ENCODE measurements at places on chromosomes 2 and 18.
A peak's percentile ranks its signal among the peaks of the same experiment; 100 is the strongest.

- peak; percentile 34 for DNase-seq
Observed at GRCh38 chr2:159903443-159904126, 105.6 kb upstream of the CD302 start.

- DNase-seq: no peak
Observed at GRCh38 chr2:141557329-141558095, 573.3 kb downstream of the LRP1B start.

- DNase-seq: no peak
Observed at GRCh38 chr18:47863041-47863440, 67.4 kb downstream of the SMAD2 start.

DNA sequence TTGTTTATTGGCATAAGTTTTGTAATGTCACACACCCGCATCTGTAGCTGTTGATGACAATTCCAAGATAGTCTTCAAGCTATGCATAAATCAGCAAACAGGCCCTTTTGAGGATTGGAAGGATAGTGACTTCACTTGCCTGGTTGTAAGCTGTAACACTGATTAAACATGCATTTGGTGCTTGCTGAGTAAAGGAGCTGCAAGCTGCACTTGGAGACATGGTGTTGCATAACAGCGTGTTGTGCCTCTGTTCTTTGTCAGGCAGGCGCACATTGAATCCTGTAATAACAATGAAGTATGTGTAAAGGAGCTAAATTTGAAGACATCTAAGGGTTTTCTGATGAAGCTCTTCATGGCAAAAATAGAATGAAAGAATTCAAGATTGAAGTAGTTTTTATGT is 68.7 kb upstream of the TTC27 start:
- DNase-seq: no peak

- DNase-seq: no peak
Observed at GRCh38 chr2:106990297-106990696, 104.3 kb upstream of the ST6GAL2 start.

DNA sequence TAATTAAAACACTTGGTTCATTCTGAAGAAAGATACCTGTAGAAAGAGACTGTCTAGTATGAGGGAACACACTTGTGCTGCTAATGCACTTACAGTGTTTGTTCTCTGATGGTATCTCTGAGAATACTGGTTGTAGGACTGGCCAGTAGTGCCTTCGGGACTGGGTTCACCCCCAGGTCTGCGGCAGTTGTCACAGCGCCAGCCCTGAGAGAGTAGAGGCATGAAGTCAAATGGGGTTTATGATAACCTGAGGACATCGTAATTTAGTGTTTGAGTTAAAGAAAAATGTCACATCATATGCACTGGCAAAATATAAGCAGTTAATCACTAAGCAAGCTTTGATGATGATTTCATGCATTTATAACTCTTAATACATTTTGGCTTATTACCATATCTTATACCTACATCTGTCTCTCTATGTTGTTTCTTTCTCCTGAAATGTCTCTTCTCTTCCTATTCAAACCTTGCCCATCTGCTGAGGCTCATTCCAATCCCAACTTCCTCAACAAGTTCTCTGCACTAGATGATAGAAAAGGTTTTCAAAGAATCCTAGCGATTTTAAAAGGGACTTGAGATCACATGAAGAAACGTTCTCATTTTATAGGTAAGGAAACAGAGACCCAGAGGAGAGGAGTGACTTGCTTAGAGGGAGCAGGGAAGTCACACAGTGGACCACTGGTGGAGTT is 50.2 kb downstream of the ATIC start:
- DNase-seq: no peak

- DNase-seq: no peak
Observed at GRCh38 chr2:132881546-132881945, 211.5 kb upstream of the LYPD1 start.

- DNase-seq: no peak
Observed at GRCh38 chr18:59485382-59485781, 126.3 kb upstream of the LMAN1 start.

DNA sequence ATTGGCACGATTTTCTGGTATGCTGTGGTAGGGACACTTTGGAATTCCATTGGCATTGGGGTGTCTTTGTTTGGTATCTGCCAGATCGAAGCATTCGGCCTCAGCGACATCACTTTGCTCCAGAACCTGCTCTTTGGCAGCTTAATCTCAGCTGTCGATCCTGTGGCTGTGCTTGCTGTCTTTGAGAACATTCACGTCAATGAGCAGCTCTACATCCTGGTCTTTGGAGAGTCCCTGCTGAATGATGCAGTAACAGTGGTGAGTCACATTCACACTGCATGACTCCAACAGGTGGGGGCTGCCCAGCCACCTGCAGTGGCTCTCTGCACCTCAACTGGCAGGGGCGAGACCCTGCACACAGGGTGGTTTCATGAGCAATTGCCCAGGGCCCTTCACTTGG is 38.4 kb downstream of the SLC9A2 start:
- DNase-seq: no peak

DNA sequence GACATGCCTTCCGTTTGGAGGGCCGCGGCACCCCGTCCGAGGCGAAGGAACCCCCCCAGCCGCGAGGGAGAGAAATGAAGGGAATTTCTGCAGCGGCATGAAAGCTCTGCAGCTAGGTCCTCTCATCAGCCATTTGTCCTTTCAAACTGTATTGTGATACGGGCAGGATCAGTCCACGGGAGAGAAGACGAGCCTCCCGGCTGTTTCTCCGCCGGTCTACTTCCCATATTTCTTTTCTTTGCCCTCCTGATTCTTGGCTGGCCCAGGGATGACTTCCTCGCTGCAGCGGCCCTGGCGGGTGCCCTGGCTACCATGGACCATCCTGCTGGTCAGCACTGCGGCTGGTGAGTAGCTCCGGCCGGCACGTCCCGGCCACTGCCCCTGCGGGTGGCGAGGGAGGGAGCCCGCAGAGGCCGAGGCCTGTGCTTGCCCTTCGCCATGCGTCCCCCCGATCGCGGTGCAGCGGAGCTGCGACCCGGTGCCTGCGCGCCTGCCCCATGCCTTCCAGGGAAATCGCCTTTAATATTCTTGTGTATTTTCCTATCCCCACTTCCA is 1.2 kb downstream of the BMPR2 start:
- DNase-seq: no peak

GRCh38 chr2:166944909-166945308 is 56.6 kb downstream of the XIRP2 start:
- DNase-seq: no peak

- DNase-seq: no peak
Observed at GRCh38 chr2:30565851-30566358, 118.9 kb downstream of the LCLAT1 start.

DNA sequence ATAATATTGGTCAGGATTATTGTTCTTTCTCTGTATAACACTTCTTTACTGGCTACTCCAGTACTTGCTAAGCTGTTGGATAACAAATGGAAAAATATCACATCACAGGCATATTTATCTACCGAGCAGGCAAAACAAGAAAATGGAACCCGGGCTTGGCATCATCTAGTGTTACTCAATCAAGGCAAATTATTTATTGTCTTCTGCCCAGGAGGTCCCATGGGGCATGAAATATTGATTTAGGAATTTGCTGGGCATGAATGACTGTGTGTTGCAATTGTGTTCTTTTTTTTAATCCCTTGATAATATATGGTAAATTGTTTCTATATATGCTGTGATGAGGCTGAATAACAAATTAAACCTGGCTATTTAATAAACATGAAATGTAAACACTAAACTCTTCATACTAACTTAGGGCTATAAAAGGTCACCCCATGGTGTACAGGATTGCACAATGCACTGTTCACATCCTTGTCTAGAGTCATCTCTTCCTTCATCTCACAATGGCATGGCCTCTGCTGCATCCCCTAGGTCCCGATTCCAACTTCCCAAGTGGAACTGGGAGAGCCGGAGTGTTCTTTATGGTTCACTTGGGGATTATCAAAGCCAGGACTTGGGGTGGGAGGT is 2.2 kb upstream of the PARD3B start:
- no peak for DNase-seq

DNA sequence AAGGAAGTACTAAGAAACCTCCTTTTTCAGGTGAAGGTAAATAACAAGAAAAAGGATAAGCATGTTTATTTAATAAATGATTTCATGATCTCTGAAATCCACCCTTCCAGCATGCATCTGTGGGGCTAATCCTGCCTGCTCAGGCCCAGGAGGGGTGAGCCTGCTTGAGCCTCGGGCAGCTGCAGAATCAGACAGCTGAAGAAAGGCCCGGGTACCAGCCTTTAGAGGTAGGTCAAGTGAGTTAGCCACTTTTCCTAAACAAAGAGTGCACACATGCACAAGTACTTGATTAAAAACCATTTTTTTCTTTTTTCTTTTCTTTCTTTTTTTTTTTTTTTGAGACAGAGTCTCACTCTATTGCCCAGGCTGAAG is 25.7 kb upstream of the FZD7 start:
- DNase-seq: no peak

DNA sequence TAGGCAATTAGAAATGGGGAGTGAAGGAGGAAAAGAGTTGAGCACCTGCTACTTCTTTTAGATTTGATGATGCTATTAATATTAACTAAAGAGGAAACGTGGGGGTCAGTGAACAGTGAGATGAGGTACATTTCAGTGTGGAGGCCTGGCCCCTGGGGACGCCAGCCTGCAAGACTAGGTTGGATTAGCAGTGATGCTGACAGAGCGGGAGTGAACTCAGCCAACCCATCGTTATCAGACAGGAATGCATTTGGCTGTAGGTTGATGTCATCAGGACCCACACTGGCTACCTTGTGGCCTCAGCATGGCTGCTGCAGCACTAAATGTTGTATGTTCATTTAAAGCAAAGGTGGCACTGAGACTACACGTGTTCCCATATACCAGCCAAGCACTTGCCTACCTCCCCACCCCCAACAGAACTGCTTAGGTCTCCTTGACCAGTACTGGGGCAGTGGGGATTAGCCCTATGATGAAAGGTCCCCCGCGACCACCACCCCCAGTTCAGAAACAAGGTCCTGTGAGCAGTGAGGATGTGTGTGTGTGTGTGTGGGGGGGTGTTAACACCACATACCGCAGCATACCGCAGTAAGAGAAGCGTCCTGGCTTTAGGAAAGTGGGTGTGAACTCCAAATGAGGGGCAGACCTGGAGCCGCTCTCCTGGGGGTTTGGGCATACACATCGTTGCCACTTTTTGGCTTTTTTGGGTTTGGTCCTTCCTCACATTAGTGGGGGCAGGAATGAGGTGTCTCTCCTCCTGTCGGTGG is 26.0 kb downstream of the DGKD start:
- no peak for DNase-seq

DNA sequence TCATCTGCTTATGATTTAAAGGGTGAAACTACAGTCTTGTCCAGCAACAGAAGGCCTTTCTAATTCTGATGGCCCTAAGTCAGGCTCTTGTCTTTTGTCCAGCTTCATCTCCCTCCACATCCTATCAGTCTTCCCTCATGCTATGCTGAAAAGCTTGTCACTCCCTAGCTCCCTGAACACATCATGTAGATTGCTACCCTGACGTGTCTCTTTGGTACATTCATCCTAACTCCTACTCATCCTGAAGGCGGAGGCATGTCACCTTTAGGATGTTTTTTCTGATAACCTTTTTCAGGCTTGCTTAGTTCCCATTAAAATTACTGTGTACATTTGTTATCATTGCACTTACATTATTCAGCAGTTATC is 78.4 kb upstream of the ARL5A start:
- DNase-seq: no peak

DNA sequence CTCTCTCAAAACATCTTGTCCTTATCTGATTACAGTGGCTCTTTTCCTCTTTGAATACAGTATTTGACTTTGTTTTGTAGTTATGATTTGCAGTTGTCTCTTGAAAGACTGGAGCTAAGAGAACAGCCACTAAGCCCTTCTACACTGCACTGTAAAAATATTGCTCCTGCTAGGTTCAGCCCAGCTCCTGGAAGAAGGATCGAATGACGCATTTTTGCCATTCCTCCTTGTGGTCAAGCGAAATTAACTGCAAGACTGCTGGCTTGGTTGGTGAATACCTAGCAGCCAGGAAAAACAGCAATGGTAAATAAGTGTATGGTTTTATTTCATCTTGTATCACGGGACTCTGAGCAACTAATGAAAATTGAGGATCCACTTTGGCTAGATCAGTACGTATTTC is 407.8 kb upstream of the CDH2 start:
- DNase-seq: no peak

GRCh38 chr2:36824273-36824672 is 127.8 kb downstream of the VIT start:
- DNase-seq: no peak

GRCh38 chr2:196169516-196169915 is 1.9 kb downstream of the STK17B start:
- no peak for DNase-seq

GRCh38 chr2:118265873-118266455 is 177.7 kb downstream of the INSIG2 start:
- no peak for DNase-seq

- DNase-seq: no peak
Observed at GRCh38 chr2:34161549-34161948, 562.5 kb upstream of the FAM98A start.

DNA sequence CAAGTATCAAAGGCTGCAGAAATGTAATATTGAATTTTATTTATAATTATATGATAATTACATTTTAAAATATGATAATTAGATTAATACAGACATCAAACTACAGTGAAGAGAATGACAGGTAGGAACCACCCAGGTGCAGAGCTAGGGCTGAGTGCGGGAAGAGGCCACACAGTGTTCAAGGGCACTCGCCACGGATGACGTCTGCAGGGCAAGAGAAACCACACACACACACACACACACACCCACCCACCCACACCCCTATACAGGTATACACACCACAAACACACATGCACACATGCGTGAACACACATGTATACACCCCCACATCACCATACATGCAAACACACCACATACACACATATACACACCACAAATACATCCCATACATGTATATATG is 41.2 kb downstream of the MBP start:
- DNase-seq: no peak

DNA sequence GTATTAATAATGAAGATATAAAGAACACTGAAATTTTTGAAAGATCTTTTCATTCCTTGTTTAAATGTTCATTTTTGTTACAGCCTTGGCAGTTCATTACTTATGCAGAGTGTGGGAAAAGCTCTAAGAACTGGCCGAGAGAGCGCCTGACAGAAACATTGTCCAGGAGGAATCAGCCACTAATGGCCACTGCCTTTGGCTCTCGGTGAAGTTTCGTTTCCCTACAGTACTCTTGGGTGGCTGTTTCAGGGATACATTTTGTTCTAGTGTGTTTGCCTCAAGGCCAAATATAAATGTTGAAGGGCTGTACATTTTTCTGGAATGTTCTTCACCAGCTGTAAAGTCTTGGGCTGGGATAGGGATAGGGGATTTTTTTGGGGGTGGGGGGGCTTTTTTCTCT is 10.7 kb downstream of the SPTBN1 start:
- no peak for DNase-seq

All from DMS153 (cell line).